ENCODE measurements at places on chromosomes 4 and X.

- DNase-seq: no peak
These were observed 222.6 kb downstream of the NDST4 start for GRCh38 chr4:114890773-114891172.

GRCh38 chrX:21700275-21700674 lies 42.1 kb upstream of the KLHL34 start:
- peak; percentile 34 for DNase-seq

DNA sequence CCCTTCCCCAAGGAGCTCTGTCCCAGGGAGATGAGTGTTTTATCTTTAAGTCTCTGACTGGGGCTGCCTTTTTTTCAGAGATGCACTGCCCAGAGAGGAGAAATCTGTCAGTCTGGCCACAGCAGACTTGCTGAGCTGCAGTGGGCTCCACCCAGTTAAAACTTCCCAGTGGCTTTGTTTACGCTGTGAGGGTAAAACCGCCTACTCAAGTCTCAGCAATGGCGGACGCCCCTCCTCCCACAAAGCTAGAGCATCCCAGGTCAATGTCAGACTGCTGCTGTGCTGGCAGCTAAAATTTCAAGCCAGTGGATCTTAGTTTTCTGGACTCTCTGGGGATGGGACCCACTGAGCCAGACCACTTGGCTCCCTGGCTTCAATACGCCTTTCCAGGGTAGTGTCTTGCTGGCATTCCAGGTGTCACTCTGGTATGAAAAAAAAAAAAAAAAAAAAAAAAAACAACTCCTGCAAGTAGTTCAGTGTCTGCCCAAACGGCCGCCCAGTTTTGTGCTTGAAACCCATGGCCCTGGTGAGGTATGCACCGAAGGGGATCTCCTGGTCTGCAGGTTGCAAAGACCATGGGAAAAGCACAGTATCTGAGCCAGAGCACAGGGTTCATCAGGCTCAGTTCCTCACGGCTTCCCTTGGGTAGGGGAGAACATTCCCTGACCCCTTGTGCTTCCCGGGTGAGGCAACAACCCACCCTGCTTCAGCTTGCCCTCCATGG lies 1616.1 kb upstream of the ADGRL3 start:
- DNase-seq: no peak

DNA sequence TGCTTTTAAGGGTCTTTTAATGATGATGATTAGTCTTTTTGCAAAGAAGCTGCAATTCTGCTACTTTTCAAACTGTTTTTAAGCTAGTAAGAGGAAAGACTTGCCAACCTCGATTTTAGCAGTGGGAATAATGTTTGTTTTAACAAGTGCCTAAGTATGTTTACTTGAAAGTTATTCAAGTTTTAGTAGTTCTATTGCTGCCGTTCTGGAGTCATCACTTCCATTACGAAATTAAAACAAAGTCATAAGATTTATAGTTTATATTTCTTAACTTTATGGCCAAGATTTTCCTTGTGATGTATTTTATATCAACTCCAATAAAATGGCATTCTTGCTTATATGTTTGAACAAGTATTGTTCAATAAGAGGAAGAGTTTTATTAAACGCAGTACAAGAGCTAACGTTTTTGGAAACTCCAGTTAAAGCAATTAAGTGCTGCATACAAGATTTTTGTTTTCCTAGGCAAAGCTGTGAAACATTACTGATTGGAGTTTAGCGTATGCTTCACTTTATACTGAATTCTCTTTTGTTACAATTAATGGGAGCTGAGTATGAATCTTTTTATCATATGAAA lies 211.3 kb downstream of the TENM3 start:
- no peak for DNase-seq

GRCh38 chr4:86961605-86962295 lies 26.9 kb downstream of the AFF1 start:
- no peak for DNase-seq

- DNase-seq: no peak
These were observed 106.0 kb upstream of the NOCT start for GRCh38 chr4:138909587-138909986.

- no peak for DNase-seq
These were observed 26.9 kb upstream of the BMP3 start for GRCh38 chr4:81003597-81004111.

DNA sequence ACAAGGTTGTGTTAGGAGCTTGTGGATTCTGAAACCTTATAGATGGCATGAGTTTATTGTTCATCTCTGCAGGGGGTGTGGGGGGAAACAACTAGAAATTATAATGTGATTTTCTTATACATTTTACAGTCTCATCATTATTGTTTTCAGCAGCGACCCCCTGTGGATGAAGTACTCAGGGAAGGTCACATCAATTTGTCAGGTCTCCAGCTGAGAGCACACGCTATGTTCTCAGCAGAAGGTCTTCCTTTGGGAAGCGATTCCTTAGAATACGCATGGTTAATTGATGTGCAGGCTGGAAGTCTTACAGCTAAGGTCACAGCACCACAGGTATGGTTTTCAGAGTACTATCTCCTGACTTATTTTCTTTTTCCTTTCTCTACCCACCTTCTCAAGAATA lies 72.2 kb downstream of the BLTP1 start:
- no peak for DNase-seq

- DNase-seq: no peak
These were observed 475.4 kb upstream of the RPS6KA3 start for GRCh38 chrX:20742106-20742505.
